ENCODE measurements at places on chromosomes 3 and 15.

- no peak for DNase-seq
Measured at GRCh38 chr3:53495520-53496391, 1.3 kb downstream of the CACNA1D start.

GRCh38 chr3:31093606-31094005 lies 199.1 kb upstream of the GADL1 start:
- no peak for DNase-seq

- DNase-seq = no peak
Measured at GRCh38 chr15:80179935-80180334, 27.1 kb downstream of the FAH start.

DNA sequence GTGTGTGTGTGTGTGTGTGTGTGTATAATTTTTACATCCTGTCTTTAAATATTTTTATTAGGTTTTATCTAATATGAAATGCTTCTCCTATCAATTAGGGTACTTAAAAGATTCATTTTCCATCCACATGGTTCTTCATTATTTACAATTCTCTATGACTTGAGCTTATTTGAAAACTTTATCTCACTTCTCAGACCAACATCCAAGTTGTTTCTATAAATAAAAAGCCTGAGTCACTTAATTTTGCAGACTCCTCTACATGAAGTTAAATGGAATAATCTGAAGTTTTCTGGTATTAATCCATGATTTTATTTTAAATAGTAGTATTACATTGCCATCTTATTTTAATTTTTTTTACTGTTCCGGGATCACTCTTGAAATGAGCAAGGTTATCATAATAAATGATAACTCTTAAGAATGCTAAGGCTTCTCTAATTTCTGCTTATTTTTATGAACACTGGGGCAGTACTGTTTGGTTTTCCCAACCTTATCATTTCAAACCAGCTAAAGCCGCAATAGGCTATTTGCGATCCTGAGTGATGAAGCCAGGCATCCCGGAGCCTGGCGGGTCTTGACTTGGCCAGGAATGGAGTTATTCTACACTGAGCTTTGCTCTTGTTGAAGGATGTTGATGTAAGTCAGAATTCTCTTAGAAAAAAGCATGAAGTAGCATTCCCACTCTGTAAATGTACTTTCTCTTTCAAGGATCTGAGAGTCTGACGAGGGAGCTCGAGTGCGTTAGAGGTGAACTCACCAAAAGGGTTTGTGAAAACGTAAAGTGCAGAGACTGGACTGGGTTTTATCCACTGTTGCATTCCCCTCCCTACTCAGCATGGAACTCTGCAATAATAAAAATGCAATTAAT lies 220.2 kb upstream of the LRTM1 start:
- DNase-seq = peak; percentile 67

- DNase-seq = no peak
Measured at GRCh38 chr15:41462084-41462795, 31.4 kb upstream of the ITPKA start.

DNA sequence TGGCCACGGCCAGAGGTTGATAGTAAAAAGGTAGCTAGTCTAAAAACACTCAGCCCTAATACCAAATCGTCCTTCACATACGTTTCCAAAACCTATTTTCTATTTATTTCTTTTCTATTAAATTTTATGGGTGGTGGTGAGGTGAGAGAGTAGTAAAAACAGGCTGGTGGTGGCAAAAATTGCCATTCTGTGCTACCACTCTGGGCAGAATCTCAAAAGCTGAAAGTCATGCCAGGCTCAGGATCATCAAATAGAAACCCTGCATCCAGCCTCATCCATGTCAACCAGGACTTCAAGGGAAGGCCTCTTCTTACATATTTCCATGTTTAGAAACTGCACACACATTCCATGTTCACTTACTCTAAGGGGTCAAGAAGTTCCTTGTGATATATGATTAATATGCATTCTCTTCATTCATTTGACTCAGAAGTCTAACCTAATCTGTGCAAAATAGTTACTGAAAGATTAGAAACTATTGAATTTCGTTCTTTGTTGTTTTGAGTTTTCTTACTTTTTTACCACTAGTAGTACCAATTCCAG lies 153.1 kb downstream of the TNIK start:
- no peak for DNase-seq

DNA sequence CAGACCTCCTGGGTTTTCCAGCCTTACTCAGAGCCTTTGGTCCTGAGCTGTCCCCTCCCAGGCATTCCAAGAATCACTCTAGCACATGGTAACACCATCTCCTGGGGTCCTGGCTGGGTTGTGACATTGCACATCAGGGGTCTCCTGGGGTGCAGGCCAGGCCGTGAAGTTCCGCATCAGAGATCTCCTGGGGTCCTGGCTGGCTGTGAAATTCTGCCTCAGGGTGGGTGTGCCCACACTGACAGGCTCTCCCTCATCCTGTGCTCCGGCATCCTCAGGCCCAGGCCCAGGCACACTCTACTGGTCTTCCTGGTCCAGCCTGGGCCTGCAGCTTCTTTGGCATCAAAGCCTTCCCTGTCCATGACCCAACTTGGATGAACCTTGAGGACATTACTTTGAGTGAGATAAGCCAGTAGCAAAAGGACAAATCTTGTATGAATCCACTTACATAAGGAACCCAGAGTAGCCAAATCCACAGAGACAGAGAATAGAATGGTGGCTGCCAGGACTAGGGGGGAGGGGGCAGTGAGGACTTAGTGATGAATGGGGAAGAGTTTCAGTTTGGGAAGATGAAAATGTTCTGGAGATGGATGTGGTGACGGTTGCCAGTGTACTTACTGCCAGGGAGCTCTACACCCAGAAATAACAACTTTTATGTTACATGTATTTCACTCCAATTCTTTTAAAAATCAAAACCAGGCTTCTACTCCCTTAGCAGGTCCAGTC lies 49.1 kb upstream of the KLF13 start:
- no peak for DNase-seq
